ENCODE measurements at places on chromosomes 5 and 9.

DNA sequence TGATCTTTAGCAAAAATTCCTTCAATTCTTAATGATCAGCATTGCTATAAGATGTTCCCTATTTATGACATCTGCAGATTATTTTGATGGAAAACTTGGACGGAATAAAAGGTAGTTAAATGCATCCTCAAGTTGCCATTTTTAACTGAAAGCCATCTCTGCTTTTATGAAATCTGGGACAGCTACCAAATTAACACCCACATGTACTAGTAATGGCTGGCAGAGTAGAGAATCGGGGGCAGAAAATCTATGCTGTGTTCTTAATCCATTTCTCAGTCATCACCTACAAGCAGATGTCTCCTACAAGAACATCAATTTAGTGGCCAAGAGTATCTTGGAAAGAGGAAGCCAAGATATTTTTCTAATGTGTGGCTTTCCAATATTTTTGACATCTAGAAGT is 22.1 kb upstream of the C9orf57 start:
- no peak for DNase-seq

DNA sequence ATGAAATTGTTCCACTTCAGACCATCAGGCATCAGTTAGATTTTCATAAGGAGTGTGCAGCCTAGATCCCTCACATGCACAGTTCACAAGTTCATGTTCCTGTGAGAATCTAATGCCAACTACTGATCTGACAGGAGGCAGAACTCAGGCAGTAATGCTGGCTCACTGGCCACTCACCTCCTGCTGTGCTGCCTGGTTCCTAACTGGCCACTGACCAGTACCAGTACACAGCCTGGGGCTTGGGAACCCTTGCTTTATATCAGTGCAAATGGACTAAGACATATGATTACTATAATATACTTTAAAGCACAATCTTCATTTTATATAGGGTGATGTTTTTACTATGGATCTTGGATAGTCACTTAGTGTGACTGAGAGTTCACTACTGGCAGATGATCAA is 259.2 kb downstream of the SLCO4C1 start:
- DNase-seq, result no peak

- no peak for DNase-seq
These were observed 87.7 kb downstream of the AUH start for GRCh38 chr9:91273853-91274552.

DNA sequence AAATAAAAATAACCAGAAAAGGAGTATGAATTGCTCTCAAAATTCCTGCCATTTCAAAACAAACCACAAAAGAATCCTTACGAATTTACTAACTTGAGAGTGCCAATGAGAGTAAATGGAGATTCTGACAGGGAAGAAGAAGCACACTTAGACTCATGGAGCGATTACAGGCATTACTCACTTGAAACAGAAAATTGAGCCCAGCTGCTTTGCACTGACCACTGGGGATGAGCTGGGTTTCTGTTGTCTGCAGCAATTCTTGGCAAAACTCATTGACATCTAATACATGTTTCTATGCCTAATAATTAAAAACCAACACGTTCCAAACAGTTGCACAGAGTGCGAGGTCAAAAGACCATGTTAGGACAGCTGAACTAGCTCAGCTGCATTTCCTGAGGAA is 731.6 kb downstream of the DNAH5 start:
- DNase-seq, result no peak

- no peak for DNase-seq
These were observed 155.2 kb downstream of the ADAMTSL1 start for GRCh38 chr9:18629136-18629535.
